Chondrocyte (in vitro differentiated cells): ENCODE measurements at places on chromosomes 11 and 22.

DNA sequence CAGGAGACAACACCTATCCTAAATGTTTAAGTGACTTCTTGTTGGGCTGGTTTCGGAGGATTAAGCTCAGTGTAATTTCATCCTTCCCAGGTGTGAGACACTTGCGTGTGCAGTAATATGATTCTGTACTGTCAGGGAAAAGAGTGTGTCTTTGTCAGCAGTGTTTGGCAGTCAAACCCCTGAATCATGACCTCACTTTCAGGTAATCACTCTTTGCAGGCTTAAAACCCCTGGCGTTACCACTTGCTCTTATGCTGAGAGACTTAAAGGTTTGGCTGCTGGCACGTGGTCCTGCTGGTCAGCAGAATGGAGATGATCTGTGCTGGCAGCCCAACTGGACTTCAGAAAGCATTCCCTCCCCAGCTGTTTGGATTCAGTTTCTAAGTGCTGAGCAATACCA, 56.1 kb downstream of the APIP start:
- no peak for DNase-seq
- no peaks in the 10 kb centered on the region for H3K27me3 ChIP-seq
- H3K27ac ChIP-seq: no peak overlapping the region
- H3K4me1 ChIP-seq: no peaks in the 10 kb centered on the region
- H3K36me3 ChIP-seq: peaks cover 5% of the 10 kb centered on the region

- no peaks in the 10 kb centered on the region for H3K27me3 ChIP-seq
- H3K4me1 ChIP-seq: peaks cover 15% of the 10 kb centered on the region
- DNase-seq: no peak
- no peaks in the 10 kb centered on the region for H3K36me3 ChIP-seq
Observed at GRCh38 chr11:110896358-110896757, 184.1 kb upstream of the ARHGAP20 start.

- no peak for DNase-seq
- H3K4me1 ChIP-seq: no peaks in the 10 kb centered on the region
- H3K27me3 ChIP-seq: no peaks in the 10 kb centered on the region
- H3K36me3 ChIP-seq: peaks cover 33% of the 10 kb centered on the region
Observed at GRCh38 chr22:30015846-30016245, 64.4 kb upstream of the HORMAD2 start.

GRCh38 chr11:114183044-114183511, 113.1 kb upstream of the NNMT start:
- peak overlapping the region; percentile 10 for H3K27ac ChIP-seq
- H3K27me3 ChIP-seq: peaks cover 2% of the 10 kb centered on the region
- no peak overlapping the region for H3K4me3 ChIP-seq
- peaks cover 18% of the 10 kb centered on the region for H3K36me3 ChIP-seq
- DNase-seq: no peak

GRCh38 chr11:70713988-70714665, 315.8 kb downstream of the CTTN start:
- peaks cover 39% of the 10 kb centered on the region for H3K27me3 ChIP-seq
- DNase-seq: peak; percentile 7
- no peaks in the 10 kb centered on the region for H3K36me3 ChIP-seq
- no peaks in the 10 kb centered on the region for H3K4me1 ChIP-seq
- H3K4me3 ChIP-seq: no peak overlapping the region

DNA sequence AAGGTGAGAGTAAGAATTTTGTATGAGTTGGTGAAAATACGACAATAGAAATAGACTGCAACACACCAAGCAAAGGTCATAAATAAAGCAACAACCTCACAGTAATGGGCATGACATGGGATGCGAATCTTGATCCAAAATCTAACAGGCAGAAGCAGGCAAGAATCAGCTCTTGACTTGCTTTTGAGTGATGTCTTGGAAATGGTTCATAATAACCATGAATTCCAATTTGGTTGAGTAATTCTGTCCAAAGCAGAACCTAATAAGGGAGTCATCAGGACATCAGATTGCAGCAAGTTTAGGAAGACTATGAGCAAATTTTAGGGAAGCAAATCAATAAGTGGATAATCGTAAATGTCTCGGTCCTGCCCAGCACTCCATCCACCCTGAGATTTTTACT, 224.0 kb upstream of the ISX start:
- DNase-seq: no peak
- no peaks in the 10 kb centered on the region for H3K36me3 ChIP-seq
- H3K4me3 ChIP-seq: no peak overlapping the region
- peak overlapping the region; percentile 25 for H3K27ac ChIP-seq

DNA sequence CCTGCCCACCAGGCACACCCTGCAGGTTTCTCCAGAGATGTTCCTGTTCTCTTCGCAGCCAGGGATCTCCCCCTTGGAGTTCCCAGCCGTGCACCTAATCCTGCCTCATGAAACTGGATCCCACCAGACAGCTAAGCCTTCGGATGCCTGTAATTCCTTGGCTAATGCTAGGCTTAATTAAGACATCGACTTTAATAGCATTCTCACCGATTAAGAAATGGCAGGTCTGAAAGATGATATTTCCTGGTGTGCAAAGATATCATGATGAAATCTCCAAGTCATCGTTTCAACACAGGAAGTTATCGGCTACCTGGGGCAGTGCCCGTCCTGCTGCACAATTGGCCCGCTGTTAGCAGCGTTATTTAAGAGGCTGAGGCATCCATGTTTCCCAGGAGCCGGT, 41.5 kb upstream of the CCND1 start:
- H3K27ac ChIP-seq: peak overlapping the region; percentile 38
- DNase-seq: no peak
- H3K4me3 ChIP-seq: no peak overlapping the region
- H3K4me1 ChIP-seq: peaks cover 8% of the 10 kb centered on the region
- peaks cover 12% of the 10 kb centered on the region for H3K27me3 ChIP-seq
- H3K36me3 ChIP-seq: peaks cover 2% of the 10 kb centered on the region

- H3K36me3 ChIP-seq: no peaks in the 10 kb centered on the region
- H3K4me3 ChIP-seq: no peak overlapping the region
- H3K4me1 ChIP-seq: no peaks in the 10 kb centered on the region
- no peak for DNase-seq
- peaks cover 41% of the 10 kb centered on the region for H3K27me3 ChIP-seq
- no peak overlapping the region for H3K27ac ChIP-seq
Observed at GRCh38 chr11:129743112-129743815, 72.4 kb upstream of the TMEM45B start.

GRCh38 chr11:87954476-87954875, 220.8 kb downstream of the RAB38 start:
- peaks cover 6% of the 10 kb centered on the region for H3K27me3 ChIP-seq
- H3K27ac ChIP-seq: no peak overlapping the region
- H3K4me1 ChIP-seq: no peaks in the 10 kb centered on the region
- H3K4me3 ChIP-seq: no peak overlapping the region
- no peaks in the 10 kb centered on the region for H3K36me3 ChIP-seq

DNA sequence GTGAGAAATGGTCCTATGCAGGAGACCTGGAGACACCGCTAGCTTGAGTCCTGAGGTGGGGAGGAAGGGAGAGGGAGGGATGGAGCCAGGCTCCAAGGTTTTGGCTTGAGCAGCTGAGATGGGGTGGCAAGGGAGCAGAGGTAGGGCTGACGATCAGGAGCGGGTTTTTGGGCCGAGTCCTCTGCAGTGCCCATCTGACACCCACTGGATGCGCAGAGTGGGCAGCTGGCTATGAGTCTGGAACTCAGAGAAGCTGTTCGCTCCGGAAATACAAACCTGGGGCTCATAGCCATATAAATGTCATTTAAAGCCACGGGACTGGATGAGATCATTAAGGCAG, 453 bp upstream of the MAFF start:
- H3K4me3 ChIP-seq: peak overlapping the region; percentile 79
- no peaks in the 10 kb centered on the region for H3K27me3 ChIP-seq
- peak overlapping the region; percentile 96 for H3K27ac ChIP-seq
- no peaks in the 10 kb centered on the region for H3K36me3 ChIP-seq
- H3K4me1 ChIP-seq: peaks cover 44% of the 10 kb centered on the region
- no peak for DNase-seq

- peak; percentile 85 for DNase-seq
- peak within 1 kb of the TSS; percentile 27 for H3K27ac ChIP-seq
- peaks cover 12% of the 10 kb centered on the region for H3K4me1 ChIP-seq
- H3K4me3 ChIP-seq: peak within 1 kb of the TSS; percentile 77
- no peaks in the 10 kb centered on the region for H3K27me3 ChIP-seq
Observed at GRCh38 chr22:42270510-42271190, at the start of gene TCF20. TCF20 (minus strand) TSS chr22:42270653; CDS start chr22:42215305, 55,348 bp downstream.
